ENCODE measurements at places on chromosomes 12 and 14.

DNA sequence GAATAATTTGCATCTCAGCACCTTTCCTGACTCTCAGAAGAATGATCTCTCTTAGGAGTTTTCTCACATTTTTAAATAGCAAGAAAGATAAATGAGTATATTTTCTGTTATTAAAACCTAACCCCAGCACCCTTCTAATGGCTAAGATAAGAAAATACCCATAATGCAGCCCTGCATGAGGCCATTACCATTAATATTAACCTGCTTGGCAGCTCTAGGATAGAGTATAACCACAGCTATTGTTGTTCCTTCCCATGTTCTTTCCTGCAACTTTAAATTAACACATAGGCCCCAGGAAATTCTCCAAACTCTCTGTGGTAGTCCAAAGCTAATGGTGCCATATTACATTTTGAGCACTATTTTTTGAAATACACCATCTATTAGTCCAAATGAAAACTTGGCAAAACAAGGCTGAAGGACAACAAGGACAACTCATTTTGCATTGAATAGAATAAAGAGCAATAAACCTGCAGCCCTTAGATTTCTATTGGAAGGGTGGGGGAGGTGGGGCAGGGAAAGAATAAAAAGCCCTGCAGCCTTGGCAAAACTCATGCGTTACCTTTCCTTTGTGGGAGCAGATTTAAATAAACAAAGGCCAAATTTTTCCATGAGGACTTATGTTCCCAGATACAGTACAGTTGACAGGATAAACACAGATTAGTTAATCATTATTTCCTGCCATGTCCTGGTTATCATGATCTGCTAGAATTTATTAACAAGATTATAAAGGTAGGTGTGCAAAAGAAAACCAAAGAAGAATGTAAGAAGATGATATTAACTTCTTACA, 46.9 kb downstream of the BTG1 start:
- DNase-seq: no peak

DNA sequence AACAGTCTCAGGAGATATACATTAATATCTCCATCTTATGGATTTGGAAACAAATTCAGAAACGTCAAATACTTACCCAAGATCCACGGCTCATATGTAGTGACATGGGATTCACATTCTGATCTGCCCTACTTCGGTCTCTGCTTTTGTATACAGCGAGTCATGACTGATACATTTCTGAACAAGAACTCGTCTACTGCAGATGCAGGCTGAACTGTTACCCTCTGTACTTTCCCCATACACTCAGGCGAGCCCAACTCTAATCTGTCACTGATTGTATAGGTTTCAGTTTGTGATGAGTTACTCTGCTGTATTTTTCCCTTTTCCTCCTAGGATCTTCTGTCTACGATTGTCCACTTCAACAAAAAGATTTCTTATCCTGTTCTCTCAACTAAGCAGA, 441.6 kb downstream of the CCDC91 start:
- DNase-seq: no peak

DNA sequence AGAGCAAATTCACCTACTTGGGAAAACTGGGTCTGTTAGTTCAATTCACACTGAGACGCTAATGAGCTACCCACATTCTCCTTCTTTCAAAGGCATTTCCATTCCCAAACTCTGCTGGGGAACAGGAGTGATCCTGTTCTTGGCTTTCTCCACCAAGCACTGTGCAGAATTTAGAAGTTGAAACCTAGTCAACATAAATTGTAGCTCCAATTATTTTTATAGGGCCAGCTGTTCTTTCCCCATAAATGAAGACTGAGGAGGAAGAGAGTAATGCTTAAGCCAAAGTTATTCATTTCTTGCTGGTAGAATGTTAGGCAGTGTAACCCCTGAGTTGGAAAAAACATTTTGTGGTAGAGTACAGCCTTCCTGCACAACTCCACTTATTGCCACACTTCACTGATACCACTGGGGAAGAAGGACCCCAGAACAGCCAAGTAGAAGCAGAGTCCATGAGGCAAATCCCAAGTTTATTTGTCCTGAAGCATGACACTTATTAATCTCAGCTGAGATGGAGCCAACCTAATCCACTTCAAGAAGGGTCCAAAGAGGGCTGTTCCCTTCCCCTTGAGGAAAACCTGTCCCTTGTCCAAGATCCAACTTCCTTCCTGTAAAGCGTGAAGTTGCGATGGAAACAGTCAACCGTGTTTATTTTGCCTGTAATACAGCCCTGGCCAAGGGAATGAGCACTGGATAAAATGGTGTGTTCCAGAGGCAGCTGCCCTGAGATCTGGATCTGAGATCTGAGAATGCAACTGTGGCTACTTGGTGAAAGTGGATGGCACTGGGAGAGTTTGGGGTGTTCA, 151.8 kb downstream of the TBX5 start:
- no peak for DNase-seq

- peak; percentile 46 for DNase-seq
Measured at GRCh38 chr12:47207340-47207717, 127.6 kb upstream of the AMIGO2 start.

DNA sequence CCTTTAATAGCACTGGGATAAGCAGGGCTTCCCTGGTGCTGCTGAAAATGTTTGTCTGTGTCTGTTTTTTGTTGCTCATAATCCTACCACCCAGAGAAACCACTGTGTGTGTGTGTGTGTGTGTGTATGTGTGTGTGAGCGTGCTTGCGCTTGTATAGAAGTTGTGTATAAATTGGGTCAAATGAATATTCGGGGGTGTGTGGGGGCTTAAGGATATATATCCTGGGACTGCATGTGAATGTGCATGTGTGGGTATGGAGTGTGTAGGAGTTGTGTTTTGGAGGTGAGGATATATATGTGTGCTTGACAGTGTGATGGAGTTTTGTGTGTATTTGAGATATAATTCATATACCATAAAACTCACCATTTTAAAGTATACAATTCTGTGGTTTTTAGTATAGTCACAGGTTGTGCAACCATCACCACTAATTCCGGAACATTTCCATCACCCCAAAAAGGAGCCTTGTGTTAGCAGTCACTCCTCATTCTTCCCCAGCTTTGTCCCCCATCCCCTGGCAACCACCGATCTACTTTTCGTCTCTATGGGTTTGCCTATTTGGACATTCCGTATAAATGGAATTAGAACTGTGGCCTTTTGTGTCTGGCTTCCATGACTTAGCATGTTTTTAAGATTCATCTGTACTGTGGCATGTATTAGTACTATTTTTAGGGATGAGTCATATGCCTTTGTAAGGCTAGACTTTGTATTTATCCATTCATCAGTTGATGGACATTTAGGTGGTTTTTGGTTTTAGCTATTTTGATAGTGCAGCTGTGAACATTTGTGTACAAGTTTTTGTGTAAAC, 25.6 kb downstream of the TCTN1 start:
- no peak for DNase-seq

DNA sequence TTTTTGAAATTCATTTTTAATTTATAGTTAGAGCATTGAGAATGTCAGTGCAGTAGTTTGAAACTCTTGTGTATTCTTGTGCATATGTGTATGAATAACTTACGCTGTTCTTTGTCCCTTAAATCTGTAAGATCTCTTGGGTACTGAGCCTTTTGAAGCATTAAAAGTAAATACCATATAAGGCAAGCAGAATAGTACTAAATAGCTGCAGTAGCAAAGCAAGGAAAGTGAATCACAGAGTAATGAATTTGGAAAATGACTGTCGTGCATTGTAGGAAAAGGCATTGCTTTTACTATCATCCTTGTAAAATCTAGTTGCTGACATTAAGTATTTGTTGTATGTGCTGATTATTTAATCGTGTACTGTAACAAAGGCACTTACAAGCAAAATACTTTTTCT, 12.1 kb downstream of the CNOT2 start:
- no peak for DNase-seq

GRCh38 chr12:1205512-1206060, 214.6 kb downstream of the ERC1 start:
- no peak for DNase-seq

GRCh38 chr14:61973981-61974380, 211.8 kb downstream of the SNAPC1 start:
- no peak for DNase-seq

GRCh38 chr14:95951359-95951758, 74.7 kb downstream of the TUNAR start:
- DNase-seq: no peak

GRCh38 chr14:103058164-103059055, 1.1 kb upstream of the CDC42BPB start:
- no peak for DNase-seq

DNA sequence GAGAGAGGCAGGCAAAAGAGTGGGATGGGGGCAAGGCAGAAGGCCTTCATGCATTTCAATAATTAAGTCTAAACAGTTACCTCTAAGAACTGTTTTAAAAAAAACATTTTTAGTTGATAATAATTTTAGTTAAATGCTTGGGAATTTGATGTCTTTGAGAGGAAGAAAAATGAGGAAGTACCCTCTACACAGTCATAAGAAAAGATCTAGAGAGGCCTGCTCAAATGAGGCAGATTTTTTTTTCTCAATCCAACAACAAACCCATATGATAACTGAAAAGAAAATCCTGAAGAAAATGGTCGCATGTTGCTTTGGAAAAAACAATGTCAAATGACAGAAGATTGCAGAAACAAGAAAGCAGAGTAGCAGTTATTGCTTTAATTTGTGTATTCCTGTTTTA, 25.6 kb downstream of the SINHCAF start:
- no peak for DNase-seq

DNA sequence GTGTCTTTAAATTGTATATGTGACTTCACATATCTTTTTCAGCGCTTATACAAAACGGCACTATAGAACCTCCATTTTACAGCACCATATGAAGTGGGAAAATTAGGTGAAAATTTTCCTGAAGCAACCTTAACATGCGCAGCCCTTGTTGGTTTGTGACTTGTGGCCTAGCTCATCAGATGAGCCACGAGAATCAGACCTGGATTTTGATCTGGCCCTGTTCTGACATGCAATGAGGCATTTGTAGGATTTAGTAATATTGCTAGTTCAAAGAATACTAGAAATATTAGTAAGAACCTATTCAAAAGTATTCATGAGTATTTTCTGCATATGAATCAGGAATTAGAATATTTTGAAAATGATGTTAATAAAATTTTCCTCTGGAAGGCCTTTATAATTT, 2.9 kb downstream of the CDKN1B start:
- no peak for DNase-seq

GRCh38 chr14:68451696-68452373, 341.0 kb downstream of the ZFP36L1 start:
- no peak for DNase-seq

- no peak for DNase-seq
Measured at GRCh38 chr12:20629414-20630156, 65.5 kb upstream of the SLCO1C1 start.

GRCh38 chr14:70563417-70563816, 28.6 kb upstream of the ADAM20 start:
- DNase-seq: no peak

DNA sequence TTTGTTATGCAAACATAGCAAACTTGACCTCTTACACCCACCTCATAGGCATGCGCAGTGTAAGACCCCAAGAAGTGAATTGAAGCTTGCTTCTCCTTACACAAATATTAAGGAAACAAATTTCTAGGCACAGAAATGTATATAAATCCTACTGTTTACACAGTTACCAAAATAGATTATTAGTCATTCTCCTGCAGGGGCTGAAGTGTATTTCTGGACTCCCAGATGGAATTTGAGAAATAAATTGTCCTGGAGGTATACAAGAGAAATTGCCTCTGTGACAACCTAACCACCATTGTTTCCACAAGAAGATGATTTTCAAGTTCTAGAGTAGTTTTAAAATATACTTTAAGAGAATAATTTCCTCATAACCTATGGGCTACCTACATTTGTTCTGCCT, 656.0 kb upstream of the MDGA2 start:
- no peak for DNase-seq

DNA sequence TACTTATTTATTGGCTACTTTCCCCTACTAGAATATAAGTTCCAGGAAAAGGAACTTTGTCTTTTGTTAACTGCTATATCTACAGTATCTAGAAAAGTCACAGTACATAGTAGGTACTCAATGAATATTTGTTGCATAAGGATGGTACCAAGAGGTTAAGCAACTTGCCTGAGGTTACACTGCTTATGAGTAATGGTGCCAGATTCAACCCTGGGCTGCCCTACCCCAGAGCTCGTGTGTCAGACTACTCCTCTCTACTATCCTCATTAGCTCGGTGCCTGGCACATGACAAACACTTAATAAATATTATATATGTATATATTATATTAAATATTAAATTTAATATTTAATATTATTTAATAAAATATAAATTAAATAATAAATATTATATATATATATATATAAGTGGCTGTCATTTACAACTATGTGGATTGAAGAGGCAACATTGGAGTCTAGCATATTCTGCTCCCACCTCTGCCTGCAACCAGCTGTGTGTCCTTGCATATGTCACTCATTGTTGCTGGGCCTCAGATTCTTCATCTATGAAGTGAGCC, 25.4 kb downstream of the UTP20 start:
- no peak for DNase-seq

GRCh38 chr12:114588061-114588460, 95.9 kb downstream of the TBX3 start:
- DNase-seq: no peak

GRCh38 chr14:69625299-69626131, 14.1 kb downstream of the SUSD6 start:
- peak; percentile 87 for DNase-seq

DNA sequence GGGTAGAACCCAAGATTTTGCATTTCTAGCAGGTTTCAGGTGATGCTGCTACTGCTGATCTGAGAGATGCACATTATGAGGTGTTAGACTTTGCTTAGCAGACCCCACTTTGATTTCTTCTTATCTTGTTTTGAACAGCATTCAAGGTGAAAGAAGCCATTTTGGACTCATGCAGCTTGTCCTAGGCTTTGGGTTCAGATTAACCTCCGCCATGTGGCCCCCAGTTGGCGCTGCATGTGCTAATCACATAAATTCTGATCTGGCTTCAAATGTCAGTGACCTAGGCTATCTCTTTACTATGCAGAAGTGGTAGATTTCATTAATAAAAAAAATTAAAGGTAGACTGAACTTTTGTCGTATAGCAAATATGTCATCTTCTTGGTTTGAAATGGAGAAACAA, 89.8 kb upstream of the DYRK2 start:
- DNase-seq: no peak

- no peak for DNase-seq
Measured at GRCh38 chr14:70665448-70666360, 24.0 kb downstream of the TTC9 start.

GRCh38 chr12:51662728-51663154, 71.7 kb downstream of the SCN8A start:
- no peak for DNase-seq

GRCh38 chr12:115859231-115859630, 418.3 kb downstream of the MED13L start:
- no peak for DNase-seq

GRCh38 chr14:95015046-95015445, 142.3 kb downstream of the DICER1 start:
- no peak for DNase-seq

- DNase-seq: no peak
Measured at GRCh38 chr12:31629756-31630732, 29.4 kb upstream of the ETFBKMT start.

- DNase-seq: no peak
Measured at GRCh38 chr12:97800561-97800960, 338.0 kb downstream of the RMST start.

- no peak for DNase-seq
Measured at GRCh38 chr12:8639936-8640335, 22.7 kb downstream of the MFAP5 start.

All from T-helper 2 cell treated with Interferon-gamma antibody and Interleukin-4, amounts not matched to agents 5 μg/mL and 100 μg/mL, for 36 hours (primary cell).